ENCODE measurements at places on chromosomes 12 and 14.

DNA sequence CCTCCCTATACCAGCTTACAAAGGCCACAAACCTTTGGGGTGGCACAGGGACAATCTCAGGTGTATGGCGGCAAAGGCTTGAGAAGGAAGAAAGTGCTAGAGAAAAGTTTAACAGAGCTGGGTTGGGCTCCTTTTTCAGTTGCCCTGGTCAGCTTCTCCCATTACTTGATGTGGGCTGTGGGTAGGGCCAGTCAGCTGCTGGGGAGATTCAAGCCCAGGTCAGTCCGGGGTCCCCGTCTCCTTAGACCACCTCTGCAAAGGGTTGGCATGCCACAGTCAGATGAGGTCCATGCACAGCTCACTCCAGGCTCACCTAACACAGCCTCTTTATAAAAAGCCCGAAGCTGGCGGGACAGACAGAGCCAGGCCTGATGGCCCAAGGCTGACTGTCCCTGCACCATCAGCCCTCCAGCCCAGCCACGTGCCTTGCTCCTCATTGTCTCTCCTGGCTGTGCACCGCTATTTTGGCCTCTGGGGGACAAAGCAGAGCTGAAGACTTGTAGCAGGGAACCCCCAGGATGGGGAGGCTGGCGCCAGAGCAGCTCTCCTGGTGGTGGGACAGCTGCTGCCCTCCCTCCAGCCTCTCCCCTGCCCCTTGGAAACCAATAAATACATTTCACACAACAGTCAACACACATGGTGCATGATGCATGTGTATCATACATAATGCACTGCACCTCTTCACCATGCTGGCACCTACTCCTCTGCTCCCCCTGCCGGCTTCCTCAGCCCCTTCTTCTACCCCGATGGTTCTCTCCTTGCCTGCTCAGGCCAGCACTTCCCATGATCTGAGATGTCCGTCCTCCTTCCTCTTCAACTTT lies 61.7 kb upstream of the DDX11 start:
- H3K27me3 ChIP-seq, result no peaks in the 10 kb centered on the region
- H3K4me1 ChIP-seq, result no peaks in the 10 kb centered on the region
- no peak for DNase-seq
- no peak overlapping the region for H3K4me3 ChIP-seq

DNA sequence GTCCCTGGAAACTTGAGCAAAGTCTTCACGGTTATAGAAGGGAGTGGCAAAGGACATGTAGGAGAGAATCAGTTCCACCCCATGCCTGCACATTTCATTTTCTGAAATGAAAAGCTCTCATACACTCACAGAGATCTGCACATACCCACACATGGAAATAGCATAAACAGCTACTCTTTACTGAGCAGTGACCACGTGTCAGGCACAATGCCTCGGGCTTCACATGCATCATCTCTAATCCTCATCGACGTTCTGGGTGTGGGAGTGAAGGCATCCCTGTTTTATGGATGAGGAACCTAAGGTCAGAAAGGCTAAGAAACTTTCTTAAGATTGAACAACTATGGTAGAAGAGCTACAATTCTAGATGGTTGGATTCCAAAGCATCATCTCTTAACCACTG lies 198.8 kb downstream of the DAD1 start:
- no peak overlapping the region for H3K27ac ChIP-seq
- H3K27me3 ChIP-seq, result no peaks in the 10 kb centered on the region
- peaks cover 13% of the 10 kb centered on the region for H3K4me1 ChIP-seq
- no peaks in the 10 kb centered on the region for H3K36me3 ChIP-seq

- DNase-seq, result no peak
- no peak overlapping the region for H3K27ac ChIP-seq
- H3K27me3 ChIP-seq, result peaks cover 9% of the 10 kb centered on the region
- H3K36me3 ChIP-seq, result no peaks in the 10 kb centered on the region
- H3K4me1 ChIP-seq, result no peaks in the 10 kb centered on the region
Measured at GRCh38 chr14:23623962-23624361, 12.2 kb upstream of the DHRS2 start.

DNA sequence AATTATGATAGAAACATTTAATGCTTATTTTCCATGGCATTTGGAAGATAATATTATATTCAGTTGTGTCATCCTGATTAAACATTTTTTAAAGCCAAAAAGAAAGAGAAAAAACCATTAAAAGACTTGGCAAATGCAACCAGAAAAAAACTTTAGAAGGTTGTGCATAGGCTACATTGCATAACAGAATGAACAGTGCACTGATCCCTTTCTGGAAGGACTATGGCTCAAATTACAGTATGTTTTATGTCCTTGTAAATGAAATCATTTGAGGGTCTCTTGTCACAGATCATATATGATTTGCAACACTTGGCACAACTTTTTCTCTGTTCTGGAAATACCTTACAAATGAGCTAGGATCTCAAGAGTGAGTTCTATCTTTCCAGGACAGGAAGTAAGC lies 275.2 kb upstream of the FLRT2 start:
- H3K4me1 ChIP-seq, result no peaks in the 10 kb centered on the region
- H3K27ac ChIP-seq, result no peak overlapping the region
- no peak for DNase-seq
- H3K27me3 ChIP-seq, result no peaks in the 10 kb centered on the region

DNA sequence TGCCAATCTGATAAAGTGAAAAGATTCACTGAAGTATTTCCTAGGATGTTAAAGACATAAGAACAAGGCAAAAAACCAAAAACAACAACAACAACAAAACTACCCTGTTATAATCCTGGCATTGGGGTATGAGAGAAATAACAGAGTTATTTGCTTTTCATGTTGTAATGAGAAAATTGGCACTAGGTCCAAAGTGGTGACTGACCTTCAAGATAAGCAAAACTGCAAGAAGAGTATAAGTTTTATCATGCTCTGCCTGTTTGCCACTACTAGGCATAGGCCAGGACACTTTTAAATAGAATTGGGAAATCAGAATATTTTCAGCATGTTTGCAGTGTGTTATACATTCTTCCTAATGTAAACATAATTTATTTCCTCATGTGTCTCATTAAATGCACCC lies 140.1 kb upstream of the CPM start:
- H3K36me3 ChIP-seq, result no peaks in the 10 kb centered on the region
- no peak for DNase-seq
- H3K27ac ChIP-seq, result no peak overlapping the region
- H3K4me1 ChIP-seq, result peaks cover 8% of the 10 kb centered on the region

GRCh38 chr12:102023343-102023930 lies 38.4 kb downstream of the WASHC3 start:
- no peak overlapping the region for H3K4me3 ChIP-seq
- no peaks in the 10 kb centered on the region for H3K4me1 ChIP-seq

GRCh38 chr12:112165624-112166023 lies 40.3 kb downstream of the TRAFD1 start:
- H3K27me3 ChIP-seq, result no peaks in the 10 kb centered on the region
- H3K27ac ChIP-seq, result no peak overlapping the region
- H3K36me3 ChIP-seq, result peaks cover 4% of the 10 kb centered on the region

- H3K27me3 ChIP-seq, result no peaks in the 10 kb centered on the region
- H3K36me3 ChIP-seq, result peaks cover 6% of the 10 kb centered on the region
- H3K4me1 ChIP-seq, result peaks cover 44% of the 10 kb centered on the region
- H3K4me3 ChIP-seq, result peak overlapping the region; percentile 100
Measured at GRCh38 chr12:121297435-121297991, 1.0 kb upstream of the CAMKK2 start.

DNA sequence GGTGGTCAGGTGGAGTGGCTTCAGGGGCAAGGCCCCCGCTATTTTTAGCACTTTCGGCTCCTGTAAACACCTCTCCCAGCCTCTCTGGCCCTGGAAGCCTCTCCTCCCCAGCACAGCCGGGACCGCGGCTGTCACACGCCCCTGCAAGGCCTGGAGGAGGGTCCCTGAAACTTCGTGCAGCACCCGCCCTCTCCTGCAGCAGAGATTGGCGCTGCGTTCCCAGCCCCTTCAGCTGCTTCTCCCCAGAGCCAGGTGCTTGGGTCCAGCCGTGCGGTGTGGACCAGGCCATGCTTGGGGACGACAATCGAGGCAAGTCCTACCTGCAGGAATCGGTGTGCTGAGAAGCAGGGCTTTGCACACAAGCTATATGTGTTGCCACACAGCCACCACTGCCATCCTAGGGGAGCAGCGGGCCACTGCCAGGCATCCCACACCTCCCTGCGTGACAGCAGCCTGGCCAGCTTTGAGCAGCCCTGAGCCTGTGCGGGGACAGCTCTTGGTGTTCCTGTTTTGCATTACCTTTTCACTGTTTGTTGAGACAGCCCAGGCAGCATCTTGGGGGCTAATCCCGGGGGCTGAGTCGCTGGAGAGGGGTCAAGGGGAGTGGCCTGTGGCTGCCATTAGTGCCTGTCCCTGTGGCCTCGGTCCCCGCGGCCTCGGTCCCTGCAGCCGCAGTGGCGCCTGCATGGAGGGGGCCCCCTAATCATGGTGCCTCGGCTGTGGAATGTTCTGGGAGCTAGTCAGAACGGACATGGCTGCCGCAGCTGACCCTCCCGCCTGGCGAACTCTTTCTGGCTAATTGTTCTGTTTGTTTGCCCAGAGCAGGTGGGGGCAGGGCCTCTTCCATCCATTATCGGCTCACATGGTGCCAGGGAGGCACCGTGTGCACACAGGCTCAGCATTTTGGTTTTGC lies 27.6 kb upstream of the TRAF3 start:
- H3K4me1 ChIP-seq, result no peaks in the 10 kb centered on the region
- no peak for DNase-seq
- H3K27ac ChIP-seq, result no peak overlapping the region
- no peak overlapping the region for H3K4me3 ChIP-seq
